ENCODE measurements at places on chromosomes 16 and 17.

DNA sequence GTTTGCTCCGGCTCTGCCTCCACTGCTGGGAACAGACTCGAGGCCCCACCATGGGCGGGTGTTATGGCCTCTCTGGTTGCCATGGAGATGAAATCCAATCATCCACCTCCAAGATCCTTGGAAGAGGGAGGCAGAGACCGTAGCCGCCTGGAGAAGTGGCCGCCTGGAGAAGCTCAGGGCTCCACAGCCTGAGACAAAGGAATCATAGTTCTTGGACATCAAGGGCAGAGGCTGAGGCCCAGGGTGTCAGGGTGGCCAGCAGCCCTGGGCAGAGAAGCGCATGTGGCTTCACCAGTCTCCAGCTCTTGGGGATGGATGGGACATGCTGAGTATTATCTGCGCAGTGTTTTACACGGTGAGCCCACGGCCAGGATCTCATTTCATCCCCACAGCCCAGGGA is 36.2 kb downstream of the ABR start:
- DNase-seq: no peak

- DNase-seq: no peak
Measured at GRCh38 chr16:10964891-10965326, 20.5 kb downstream of the CLEC16A start.

GRCh38 chr16:30065943-30066760 is 592 bp downstream of the ALDOA start:
- DNase-seq: peak; percentile 40

DNA sequence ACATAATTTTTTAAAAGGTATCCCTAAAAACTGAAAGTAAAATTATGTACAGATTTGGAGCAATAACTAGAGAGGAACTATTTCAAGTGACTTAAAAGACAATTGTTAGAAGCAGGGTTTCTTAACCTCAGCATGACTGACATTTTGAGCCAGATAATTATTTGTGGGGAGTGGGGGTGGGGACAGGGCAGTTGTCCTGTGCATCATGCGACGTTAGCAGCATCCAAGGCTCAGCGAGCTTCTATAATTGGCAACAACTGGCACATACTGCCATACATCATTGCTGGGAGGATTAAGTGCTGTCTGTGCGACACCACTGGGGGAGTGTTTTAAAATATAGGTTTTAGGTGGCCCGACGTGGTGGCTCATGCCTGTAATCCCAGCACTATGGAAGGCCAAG is 27.1 kb downstream of the GABARAPL2 start:
- DNase-seq: no peak

- DNase-seq: no peak
Measured at GRCh38 chr16:46629331-46630219, 8.4 kb upstream of the SHCBP1 start.

DNA sequence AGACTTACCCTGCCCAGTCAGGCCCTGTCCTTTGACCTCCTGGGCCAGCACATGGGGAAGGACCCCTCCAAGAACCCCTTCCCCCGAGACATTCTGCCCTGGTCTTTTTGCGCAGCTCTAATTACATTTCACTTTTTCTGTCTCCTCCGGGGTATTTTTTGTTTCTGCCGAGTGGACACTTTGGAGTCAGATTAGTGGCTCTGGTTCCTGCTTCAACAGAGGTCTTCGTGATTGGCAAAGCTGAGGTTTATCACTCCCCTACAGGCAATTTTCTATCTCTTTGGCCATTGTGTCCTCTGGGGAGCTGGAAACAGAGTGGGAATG is 23.5 kb downstream of the ANKRD40 start:
- DNase-seq: no peak

DNA sequence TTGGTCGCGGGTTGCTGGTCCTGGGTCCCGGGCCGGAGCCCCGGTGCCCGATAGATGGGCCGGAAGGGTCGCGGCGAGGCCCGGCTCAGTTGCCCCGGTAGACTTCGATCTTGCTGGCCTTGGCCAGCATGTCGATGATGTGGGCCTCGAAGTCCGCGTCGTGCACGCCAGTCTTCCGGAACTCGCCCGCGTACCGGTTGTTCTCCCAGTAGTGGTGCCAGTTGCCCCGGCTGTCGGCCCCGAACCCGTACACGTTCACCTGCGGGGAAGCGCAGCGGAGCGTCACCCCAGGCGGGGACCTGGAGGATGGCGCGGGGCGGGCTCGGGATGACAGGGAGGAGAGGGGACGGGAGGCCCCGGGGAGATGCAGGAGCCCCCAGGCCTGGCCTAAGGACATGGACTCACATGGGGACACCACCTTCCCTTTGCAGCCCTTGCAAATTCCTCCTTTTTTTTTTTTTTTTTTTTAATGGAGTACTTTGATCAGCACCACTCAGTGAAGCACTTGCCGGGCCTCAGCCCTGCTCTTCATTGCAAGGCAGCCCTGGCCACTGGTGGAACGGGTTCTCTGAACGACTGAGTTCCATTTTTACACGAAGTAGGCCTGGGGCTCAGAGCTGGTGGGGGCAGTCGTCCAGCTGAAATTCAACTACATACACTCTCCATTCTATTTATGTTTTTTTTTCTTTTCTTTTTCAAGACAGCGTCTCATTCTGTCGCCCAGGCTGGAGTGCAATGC is 35.1 kb downstream of the DDX19A start:
- DNase-seq: peak; percentile 12

DNA sequence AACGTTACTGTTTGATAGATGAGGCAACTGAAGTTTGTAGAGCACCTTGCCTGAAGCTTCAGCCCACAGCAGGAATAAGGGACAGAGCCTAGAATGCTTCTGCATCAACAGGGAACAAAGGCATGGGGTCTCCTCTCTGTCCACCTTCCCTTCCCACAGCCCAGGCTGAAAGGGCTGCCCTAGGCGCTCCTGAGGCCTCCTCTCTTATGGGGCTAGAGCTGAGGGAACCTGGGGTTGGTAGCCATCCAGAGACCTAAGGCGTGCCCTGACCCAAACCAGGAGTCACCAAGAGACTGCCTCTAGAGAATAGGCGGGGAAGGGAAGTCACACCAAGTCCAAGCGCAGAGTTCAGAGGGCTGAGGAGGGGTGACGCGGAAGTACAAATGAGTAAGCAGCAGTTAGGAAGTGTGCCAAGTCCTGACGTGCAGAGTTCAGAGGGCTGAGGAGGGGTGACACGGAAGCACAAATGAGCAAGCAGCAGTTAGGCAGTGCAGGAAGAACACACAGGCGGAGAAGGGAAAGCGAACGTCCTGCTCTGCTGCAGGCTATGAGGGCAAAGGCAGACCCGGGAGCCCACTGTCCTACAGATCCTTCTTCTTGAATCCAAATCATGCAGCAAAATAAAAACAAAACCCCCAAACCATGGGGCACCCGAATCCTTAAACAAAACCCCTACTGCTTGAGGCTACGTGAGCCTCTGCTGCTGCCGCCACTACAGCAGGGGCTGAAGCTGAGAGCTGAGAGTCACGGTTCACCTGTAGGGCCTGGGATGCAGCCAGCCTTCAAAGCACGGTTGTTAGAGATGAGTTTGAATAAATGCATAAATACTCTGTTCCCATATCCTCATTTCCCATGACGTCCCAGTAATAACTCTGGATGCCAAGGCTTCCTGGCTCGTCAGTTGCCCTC is 2.7 kb upstream of the SPG7 start:
- no peak for DNase-seq

DNA sequence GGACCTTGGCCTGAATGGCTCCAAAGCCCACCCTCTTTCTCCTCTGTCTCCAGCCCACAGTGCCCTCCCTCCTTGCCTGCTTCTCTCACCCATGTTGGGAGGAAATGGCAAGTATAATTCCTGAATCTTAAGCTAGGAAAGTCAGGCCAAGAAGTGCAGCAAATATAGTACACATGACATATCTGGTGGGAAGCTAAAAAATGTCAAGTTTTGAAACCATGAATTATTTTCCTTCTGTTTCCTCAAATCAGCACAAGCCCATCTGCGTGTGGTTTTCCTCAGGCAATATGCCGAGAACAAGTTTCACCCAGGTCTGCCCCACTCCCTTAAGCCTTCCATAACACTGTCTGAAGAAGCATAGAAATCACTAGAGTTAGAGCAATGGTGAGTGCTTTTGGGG is 502.8 kb upstream of the CDH11 start:
- no peak for DNase-seq

GRCh38 chr17:34118564-34118963 is 136.5 kb upstream of the CCL2 start:
- DNase-seq: no peak

DNA sequence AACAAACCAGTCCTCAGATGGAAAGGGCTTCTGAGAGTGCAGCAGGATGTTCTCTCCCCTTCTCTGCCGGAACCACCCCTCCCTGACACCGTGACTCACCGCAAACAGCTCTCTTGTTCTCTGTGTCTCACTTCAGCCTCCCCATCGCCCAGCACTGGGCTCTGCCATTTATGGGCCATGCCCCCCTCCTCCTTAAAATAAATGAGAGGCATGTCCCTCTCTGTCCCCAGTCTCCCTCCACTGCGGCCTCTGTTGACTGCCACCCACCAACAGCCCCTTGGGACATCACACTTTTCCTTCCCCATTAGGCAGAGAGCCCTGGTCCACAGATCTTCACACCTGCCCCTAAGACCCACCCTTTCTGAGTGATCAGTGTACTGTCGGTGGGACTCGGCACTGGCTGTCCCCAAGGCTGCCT is 6.3 kb downstream of the CCDC102A start:
- no peak for DNase-seq

GRCh38 chr16:79912592-79913310 is 312.2 kb upstream of the MAF start:
- no peak for DNase-seq

- no peak for DNase-seq
Measured at GRCh38 chr16:1198194-1198593, 26.9 kb downstream of the TPSG1 start.

DNA sequence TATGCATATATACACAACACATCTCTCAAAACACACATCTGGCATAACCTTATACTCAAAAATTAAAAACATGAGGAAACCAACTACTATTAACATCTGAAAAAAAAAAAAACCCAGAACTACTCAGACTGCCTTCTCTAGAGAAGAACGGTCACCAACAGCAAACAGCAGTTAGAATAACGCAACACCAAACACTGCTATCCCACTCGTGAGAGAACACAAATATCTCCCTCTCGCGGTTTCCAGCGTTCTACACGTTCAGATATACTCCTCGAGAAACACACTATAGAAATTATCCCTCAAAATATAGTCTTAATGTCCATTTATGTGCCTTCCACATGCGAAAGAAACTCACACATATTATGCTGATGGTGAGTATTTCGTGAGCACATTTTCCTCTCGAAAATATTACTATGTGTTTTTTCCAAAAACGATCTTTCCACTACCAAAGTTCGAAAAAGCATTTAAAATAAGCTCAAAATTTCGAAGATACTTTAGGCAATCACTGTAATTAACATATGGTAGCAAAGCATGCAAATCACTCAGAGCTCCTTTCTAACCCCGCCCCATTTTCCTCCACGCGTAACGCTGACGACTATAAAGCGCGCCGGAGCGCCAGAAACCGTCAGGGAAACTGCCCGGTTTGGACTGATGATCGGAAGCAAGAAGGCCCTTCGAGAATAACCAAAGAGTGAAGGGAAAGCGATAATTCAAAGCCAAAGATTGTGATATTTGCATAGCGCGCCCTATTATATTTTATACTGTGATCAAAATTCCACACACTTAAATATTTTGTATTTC is 60.1 kb downstream of the TEX14 start:
- peak; percentile 68 for DNase-seq

GRCh38 chr17:6205525-6205924 is 135.3 kb downstream of the WSCD1 start:
- DNase-seq: no peak

DNA sequence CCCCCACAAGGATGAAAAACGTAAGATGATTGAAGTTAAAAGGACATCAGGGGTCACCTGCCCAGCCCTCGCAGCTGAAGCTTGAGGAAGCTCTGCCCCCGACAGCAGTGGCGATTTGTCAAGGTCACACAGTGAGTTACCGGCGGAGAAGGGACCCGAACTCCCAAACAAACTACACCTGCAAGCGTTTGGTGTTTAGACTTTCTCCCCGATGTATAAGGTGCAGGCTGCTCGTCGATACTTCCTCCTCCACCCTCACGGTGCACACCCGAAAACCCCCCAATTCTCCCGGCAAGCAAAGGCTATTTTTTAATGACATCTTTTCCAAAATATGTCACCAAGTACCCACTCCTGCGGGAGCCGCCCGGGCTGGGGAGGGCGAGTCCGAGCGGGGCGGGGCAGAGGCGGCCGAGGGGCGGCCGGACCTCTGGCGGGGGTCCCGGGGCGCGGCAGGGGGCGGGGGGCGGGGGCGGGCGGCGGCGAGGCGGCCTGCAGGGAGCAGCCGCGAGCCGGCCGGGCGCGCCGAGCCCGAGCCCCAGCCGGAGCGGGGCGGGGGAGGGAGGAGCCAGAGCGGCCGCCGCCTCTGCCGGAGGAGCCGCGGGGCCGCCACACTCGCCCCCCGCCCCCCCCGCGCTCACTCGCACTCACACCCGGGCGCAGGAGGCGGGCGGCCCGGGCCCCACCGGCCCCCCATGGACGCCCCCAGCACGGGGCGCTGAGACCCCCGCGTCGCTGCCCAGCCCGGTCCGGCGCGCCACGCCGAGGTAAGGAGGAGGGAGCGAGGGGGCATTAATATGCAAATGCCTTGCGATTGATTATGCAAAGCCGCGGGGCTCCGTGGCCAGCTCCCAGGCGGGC is at the start of gene THRA:
Gene THRA, plus strand, starts transcription at position 637 of the 858 bp plus-strand sequence. CDS start 11,524 bp downstream, outside the sequence.
- DNase-seq: peak; percentile 31

GRCh38 chr16:85522308-85522841 is 90.7 kb upstream of the GSE1 start:
- DNase-seq: no peak

DNA sequence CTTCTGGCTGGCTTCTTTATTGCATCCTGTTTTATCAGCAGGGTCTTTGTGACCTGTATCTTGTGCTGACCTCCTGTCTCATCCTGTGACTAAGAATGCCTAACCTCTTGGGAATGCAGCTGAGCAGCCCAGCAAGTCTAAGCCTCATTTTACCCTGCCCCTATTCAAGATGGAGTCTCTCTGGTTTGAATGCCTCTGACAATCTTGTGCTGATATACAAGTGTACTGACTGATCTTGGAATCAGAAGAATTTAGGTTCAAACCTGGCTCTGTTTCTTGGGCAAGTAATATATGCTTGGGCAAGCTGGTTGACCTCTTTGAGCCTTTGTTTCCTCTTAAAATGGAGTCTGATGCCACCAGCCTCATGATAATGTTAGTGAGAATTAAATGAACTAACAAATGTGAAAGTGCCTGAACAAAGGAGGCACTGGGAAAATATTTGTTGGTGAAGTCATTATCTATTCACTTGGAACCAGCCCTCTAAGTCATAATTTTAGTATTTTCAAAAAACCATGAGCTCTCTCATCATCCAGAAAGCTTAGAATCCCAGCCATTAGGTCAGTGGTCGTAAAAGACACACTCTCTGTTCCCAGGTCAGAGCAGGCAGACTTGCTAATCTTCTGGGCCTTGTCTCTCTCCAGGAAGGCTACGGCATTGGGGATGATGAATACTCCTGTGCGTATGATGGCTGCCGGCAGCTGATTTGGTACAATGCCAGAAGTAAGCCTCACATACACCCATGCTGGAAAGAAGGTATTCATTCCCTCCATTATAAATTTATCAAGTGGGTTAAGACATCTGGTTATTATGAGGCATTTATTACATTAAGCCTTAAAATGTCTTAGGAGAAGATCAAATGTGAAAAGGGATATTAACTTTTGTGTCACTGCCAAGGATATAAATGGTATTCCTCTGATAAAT is 18.1 kb upstream of the ARL2BP start:
- no peak for DNase-seq
